ENCODE measurements at places on chromosomes 5 and 9. TPM values are rescaled to one million over a fixed set of nuclear protein-coding genes. Genes with fewer than 3 reads are reported as not detected.

GRCh38 chr5:103207011-103207410 lies 51.6 kb upstream of the MACIR start:
- H3K36me3 ChIP-seq = peaks cover 41% of the 10 kb centered on the region
- no peak overlapping the region for H3K27ac ChIP-seq

DNA sequence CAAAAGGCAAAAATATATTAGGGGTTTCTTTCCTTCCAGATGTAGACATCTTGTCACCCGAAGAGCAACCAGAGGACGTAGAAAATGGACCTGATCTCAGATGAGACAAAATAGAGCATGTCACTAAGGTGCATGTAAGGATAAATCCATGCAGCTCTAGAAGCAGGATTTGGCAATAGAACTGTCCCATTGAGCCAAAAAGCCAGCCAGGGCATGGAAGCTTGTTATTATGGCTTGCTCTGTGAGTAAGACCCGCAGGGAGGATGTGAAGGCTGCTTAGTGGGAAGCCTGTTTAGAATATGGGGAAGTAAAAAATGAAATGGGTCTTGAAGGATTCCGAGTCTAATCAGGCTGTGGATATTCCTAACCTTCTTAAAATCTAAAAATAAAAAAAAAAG lies 165.6 kb upstream of the MPDZ start:
- no peak for DNase-seq
- H3K27me3 ChIP-seq = no peaks in the 10 kb centered on the region
- H3K36me3 ChIP-seq = no peaks in the 10 kb centered on the region
- no peak overlapping the region for H3K4me3 ChIP-seq
- H3K27ac ChIP-seq = no peak overlapping the region
- H3K4me1 ChIP-seq = no peaks in the 10 kb centered on the region

The SELENOP gene
- not detected for total RNA-seq

The OR1J1 gene
- total RNA-seq = not detected
